ENCODE measurements at places on chromosomes 1 and 21.

GRCh38 chr1:230109895-230110667 lies 43.0 kb downstream of the GALNT2 start:
- no peak for DNase-seq

DNA sequence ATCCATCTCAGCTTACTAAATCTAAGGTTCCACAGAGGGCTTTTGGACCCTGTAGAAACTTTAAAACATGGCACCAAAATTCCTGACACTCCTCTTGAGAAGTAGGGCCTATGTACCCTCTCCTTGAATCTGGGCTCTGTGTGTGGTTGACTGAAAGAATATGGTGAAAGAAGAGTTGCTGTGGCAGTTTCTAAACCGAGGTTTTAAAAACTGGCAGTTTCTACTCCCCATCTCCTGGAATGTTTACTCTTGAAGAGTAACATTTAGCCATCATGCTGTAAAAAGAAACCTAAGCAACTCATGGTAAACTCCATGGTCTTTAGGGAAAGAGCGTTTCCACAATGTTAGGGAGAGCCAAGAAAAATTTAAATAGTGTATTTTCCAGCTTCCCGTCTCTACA lies 4.6 kb upstream of the CMPK1 start:
- no peak for DNase-seq

DNA sequence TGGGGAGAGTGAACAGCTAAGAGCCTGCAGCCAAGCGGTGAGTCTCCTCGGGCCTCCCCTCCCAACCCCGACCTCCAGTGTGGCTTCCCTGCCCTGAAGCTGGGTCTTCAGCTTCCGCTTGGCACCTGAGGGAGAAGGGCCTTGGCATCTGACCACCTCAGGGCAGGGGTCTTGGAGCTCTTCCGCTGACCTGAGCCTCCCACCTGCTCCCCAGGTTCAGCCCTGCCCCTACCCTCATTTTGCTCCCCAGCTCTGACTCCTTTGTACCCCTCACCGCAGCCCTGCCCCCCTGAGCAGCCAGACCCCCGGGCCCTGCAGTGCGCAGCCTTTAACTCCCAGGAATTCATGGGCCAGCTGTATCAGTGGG lies 4.9 kb downstream of the ADAMTSL4 start:
- DNase-seq = no peak

DNA sequence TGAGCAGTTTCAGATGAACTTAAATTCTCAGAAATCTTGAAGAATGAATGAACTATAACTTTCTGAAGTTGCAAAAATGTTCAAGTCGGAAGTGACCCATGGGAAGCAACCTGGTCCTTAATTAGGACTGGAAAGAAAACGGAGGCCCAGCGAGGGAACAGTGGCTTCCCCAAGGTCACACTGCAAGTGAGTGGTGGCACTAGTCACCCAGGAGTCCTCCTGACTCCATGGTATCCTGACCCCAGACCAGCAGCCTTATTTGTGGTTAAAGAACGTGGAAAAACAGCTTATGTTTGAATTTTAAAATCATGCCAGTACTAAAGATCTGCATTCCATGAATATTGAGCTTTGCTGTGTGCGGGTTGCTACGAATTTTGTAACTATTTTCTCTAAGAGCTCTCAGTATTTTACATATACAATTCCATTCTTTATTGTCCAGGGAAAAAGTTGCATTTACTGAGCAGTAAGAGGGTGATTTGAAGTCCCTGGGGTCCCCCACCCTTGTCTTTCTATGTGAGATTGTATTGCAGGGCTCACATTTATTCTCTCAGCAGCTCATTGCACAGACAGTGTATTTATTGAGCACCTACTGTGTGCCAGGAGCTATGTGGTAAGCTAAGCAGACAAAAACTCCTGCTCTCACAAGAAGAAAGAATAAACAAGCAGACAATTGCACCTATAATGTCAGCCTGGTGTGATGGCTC lies 61.6 kb upstream of the ATP5PO start:
- no peak for DNase-seq

DNA sequence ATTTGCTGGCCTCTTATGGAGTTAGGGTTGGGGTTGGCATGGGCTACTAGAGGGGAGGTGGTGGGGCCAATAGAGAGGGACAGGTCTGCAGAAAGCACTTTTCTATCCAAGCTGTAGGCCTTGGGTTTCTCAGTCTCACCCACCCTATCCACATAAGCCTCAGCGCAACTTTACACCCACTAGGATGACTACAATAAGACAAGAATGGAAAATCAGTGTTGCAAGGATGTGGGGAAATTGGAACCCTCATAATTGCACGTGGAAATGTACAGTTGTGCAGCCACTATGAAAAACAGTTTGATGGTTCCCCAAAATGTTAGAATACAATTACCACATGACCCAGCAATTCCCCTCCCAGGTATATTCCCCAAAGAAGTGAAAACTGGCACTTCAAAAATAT lies 14.0 kb upstream of the GSTM4 start:
- DNase-seq = no peak

Data from stimulated activated CD8-positive, alpha-beta memory T cell treated with anti-CD3 and anti-CD28 coated beads, Interleukin-12 subunit alpha, Interleukin-12 subunit beta, amount 100 ng/mL, for 1 hour (primary cell).